ENCODE measurements at places on chromosomes 3 and 15.
A peak's percentile ranks its signal among the peaks of the same experiment; 100 is the strongest.

GRCh38 chr15:88083811-88084760 is 172.5 kb downstream of the NTRK3 start:
- DNase-seq: no peak

DNA sequence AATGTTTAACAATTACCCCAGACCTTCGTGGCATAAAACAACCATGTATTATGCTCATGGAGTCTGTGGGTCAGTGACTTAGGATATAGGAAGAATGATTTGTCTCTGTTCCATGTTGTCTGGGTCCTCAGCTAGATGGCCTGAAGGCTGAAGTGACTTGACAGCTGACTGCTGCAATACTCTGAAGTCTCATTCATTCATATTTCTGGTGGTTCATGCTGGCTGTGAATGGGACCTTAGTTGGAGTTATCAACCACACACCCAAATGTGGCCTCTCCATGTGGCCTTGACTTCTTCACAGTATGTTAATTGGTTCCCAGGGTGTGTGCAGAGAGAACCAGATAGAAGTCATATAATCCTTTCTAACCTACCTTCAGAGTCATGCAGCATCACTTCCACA is 145.1 kb upstream of the BFSP2 start:
- DNase-seq: no peak

GRCh38 chr3:66466606-66467270 is 34.1 kb downstream of the LRIG1 start:
- no peak for DNase-seq

DNA sequence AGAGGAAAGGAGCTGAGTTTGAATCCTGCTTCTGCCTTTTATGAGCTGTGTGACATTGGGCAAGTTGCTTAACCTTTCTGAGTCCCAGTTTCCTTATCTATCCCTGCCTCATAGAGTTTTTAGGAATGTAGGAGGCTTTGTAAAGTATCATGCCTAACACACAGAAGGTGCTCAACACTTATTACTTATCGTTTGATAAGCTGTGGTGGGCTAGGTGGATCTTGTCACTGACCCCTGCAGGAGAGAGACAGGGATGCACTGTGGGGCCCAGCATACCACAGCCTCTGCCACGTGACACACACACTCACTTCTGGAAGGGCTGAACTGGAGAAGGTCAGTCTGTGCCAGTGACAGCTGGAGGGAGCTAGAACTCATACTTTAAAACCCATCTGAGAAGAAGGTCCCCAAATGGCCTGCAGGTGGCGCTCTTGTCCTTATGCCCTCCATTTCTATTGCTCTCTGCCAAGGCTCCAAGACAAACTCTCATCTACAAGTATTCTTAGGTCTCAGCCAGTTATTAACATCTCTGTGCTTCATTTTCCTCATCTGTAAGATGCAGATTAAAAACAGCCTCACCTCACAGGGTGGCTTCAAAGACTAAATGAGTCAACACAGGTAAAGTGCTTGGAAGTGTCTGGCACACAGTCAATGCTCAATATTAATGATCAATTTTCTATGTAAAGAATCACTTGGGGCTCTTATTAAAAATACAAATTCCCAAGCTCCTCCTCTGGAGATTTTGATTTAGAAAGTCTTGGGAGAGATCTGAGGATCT is 57.5 kb upstream of the HACD2 start:
- no peak for DNase-seq

- no peak for DNase-seq
Measured at GRCh38 chr3:189710620-189711402, 79.6 kb downstream of the TP63 start.

- no peak for DNase-seq
Measured at GRCh38 chr3:160665784-160666526, 11.0 kb upstream of the ARL14 start.

GRCh38 chr3:14452740-14453710 is 50.6 kb downstream of the SLC6A6 start:
- DNase-seq: no peak

GRCh38 chr3:178140531-178141304 is 395.5 kb upstream of the KCNMB2 start:
- DNase-seq: no peak

DNA sequence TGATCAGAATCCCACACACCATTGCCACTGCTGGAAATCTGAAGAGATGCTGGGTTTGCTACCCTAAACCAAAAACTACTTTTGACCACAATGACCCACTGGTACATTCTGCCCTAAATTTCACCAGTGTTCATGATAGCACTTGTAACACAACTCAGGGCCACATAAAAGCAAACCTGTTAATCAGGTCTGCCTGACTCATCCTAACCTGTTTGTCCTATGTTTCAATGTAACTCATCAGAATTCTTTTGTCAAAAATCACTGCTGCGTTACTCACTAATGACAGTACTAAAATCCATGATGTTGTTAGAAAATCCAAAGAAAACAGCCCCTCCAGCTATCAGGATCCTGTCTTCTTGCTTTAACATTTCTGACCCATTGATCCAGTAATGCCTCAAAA is 55.6 kb upstream of the XCR1 start:
- DNase-seq: no peak

DNA sequence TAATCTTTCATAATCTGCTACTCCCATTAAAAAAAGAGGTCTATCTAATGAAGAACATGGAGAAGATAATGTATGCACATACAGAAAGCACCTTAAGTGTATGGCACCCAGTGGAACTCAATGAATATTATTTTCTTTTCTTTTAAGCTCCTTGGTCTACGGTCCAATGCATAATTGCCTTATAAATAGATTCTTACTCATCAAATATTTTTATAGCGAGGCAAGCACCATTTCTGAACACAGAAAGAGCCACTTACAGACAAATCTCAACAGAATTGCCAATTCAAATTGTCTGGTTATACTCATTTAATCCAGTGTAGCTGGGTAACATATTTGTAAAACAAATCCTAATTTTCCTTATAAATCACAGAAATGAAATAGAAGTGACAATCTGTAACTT is 6.3 kb downstream of the PDZRN3 start:
- no peak for DNase-seq

DNA sequence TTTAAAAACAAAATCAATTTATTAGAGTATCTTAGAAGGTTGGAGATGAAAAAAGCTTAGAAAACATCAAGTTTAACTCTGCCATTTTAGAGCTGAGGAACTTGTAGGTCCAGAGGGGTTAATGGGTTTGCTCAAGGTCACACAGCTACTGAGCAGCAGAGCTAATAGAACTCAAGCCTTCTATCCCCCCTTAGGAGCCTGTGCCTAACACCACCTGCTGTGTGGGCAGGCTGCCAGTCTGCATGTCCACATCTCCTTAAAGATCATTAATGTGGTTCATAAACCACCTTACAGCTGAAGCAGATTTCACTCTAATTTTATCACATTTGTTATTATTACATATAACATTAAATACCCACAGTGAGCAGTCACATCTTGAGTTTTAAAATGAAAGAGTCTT is 14.1 kb upstream of the SLC35G2 start:
- DNase-seq: no peak

DNA sequence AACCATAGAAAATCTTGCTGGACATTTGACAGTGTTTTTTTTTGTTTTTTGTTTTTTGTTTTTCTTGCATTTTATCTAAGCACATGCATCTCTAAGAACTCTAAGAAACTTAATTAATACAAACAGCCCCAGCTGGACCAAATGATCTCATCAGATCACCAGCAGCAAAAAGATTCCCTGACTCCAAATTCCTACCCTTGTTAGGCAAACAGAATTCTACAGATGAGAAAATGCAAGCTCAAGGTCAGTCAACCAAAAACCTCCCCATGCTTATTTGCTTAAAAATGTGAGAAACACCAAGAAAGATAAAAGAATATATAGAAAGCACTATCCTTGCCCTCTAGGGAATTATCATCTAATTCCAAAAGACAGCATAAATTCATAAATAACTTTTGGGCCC is 65.4 kb downstream of the FOXP1 start:
- no peak for DNase-seq

DNA sequence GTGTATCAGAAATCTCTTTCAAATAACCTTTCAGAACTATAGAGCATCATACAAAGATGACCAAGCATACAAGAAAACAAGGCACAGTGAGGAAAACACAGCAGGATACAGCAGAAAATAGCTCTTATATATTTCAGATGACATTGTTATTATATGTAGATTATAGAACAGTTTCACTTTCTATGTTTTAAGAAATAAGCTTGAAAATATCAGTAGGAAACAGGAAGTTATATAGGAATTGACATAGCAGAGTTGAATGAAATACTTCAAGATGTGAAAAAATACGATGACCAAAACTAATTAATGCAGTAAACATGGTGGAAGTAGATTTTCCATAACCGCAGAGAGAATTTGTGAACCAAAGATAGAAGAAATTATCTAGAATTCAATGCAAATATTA is 75.2 kb downstream of the LYSMD4 start:
- no peak for DNase-seq

DNA sequence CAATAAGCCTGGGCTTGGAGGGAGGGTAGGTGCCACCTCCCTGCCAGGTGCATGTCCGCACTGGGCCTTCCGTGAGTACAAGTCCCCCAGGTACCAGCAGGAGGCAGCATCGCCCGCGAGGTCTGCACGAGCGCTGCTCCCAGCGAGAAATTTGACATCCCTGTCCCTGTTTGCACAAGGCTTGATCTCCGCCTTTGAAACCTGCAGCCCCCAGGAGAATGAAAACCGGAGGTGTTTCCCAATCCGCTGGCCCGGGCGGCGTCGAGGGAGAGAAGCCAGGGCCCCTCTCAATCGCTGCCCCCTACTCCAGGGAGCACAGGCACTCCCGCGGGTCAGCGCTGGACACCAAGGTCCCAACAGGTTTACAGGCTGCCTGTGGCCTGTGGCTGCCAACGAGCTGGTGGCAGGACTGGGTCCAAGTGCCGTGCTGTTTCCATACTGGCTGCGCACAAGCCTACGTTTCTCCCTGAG is 961 bp downstream of the HAPLN3 start:
- DNase-seq: peak; percentile 82

DNA sequence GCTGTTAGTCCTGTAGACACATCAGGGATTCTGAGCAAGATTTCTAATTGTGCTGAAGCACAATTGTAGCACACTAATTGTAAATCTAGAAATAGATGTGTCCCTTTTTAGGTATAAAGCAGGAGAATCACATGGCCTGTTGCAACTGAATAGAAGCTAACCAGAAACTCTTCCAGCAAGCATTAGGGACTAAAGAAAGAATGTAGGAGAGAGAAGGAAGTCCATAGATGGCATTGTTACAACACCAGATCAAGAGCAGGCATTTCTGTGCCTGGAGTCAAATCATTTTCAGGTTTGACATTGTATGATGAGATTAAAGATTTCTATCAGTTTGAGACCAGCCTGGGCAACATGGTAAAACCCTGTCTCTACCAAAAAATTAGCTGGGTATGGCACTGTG is 27.4 kb downstream of the CALML4 start:
- DNase-seq: no peak

DNA sequence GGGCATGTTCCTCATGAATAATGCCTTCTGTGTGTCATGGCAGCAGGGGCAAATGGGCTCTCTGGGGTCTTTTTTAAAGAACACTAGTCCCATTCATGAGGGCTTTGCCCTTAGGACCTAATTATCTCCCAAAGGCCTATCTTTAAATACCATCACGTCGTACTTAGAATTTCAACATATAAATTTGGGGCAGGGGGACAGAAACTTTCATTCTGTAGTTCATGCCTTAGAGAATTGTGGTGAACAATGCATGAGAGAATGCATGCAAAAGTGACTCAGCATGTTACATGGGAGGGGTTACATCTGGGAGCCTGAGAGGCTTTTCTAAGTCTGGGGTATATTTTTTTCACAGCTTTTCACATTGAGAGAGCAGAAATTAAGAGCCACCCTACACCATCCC is 208.5 kb upstream of the ROPN1 start:
- DNase-seq: no peak

- DNase-seq: no peak
Measured at GRCh38 chr3:162992741-162993140, 1496.1 kb downstream of the OTOL1 start.

DNA sequence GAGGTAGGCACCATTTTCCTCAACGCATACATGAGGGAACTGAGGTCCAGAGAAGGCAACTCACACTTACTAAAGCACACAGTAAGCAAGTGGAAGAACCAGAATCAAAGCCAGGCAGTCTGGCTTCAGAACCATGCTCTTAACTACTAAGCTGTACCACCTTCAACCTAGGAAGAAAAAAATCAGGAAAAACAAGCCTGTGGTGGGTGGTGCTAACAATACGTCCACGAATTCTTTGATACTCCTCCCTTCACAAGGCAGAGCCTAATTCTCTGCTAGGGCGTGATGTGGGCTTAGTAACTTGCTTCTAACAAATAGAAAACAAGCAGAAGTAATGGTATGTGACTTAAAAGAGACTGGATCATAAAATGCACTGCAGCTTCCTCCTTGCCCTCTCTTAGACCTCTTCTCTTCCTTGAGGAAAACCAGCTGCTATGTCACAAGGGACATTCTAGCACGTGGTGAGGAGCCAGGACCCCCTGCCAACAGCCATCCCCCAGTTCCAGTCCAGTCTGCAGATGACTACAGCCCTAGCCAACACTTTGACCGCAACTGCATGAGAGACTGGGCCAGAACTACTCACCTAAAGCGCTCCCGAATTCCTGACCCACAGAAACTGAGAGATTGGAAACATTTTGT is 36.9 kb downstream of the HACD2 start:
- no peak for DNase-seq

- no peak for DNase-seq
Measured at GRCh38 chr15:63800739-63801138, 33.0 kb downstream of the HERC1 start.

DNA sequence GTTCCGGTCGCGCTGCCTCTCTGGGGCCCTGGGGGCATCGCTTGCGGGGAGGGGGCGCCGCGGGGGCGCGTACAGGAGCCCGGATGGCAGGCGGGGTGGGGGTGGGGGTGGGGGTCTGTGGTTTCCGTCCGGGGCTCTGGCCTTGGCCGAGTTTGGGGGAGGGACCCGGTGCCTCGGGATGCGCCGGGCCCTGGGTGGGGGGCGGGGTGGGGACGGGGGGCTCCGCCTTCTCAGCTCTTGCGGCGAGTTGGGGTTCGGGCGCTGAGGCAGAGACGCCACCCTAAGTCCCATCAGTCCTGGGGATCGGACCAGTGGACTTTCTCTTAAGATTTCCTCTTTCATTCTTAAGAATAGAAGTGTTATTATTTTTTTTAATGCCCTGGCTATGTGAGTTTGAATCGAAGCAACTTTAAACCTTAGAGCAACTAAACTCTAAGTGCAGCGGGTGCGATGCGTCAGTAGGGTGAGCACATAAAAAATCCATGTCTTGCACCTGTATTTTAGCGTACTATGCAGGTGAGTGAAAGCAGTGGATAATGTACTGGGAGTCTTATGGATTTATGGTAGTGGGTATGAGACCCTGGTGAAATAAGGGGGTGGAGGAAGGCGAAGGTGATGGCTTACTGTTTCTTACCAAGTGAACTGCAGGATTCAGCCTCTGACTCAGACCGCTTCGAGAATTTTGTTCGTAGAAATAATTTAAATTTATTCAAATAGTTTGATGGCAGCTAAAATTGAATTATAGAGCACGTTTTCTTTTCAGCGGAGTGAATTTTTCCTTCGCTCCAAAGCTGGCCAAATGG is 762 bp downstream of the CTNNB1 start:
- peak; percentile 15 for DNase-seq

GRCh38 chr3:9986230-9986725 is 363 bp downstream of the EMC3 start:
- no peak for DNase-seq

- no peak for DNase-seq
Measured at GRCh38 chr3:185347399-185347798, 15.5 kb upstream of the MAP3K13 start.

- DNase-seq: no peak
Measured at GRCh38 chr15:92600856-92601255, 54.7 kb downstream of the FAM174B start.

GRCh38 chr3:57446318-57446841 is 97.8 kb downstream of the DNAH12 start:
- DNase-seq: no peak

Measured in activated T-helper 1 cell treated with anti-CD3 and anti-CD28 coated beads, Interleukin-2, amount 50 U/mL, for 16 hours (primary cell).